ENCODE measurements at places on chromosomes 7 and 10. TPM values are rescaled to one million over a fixed set of nuclear protein-coding genes. Genes with fewer than 3 reads are reported as not detected.

Gene IDI2
- total RNA-seq: not detected

Gene GRID1
- total RNA-seq: not detected

Gene SLC16A12
- not detected for total RNA-seq

Gene HMX3
- total RNA-seq: not detected

Gene C10orf62
- total RNA-seq: not detected

Gene RNLS
- total RNA-seq: 2.5 TPM

Gene OR2A1
- not detected for total RNA-seq

Gene SOSTDC1
- not detected for total RNA-seq

Gene SPDYE6
- total RNA-seq: not detected

GRCh38 chr7:131281266-131282048 is 46.2 kb upstream of the MKLN1 start:
- H3K36me3 ChIP-seq: no peaks in the 10 kb centered on the region
- no peak for DNase-seq
- no peak overlapping the region for H3K4me3 ChIP-seq
- no peak overlapping the region for H3K27ac ChIP-seq
- H3K27me3 ChIP-seq: no peaks in the 10 kb centered on the region

DNA sequence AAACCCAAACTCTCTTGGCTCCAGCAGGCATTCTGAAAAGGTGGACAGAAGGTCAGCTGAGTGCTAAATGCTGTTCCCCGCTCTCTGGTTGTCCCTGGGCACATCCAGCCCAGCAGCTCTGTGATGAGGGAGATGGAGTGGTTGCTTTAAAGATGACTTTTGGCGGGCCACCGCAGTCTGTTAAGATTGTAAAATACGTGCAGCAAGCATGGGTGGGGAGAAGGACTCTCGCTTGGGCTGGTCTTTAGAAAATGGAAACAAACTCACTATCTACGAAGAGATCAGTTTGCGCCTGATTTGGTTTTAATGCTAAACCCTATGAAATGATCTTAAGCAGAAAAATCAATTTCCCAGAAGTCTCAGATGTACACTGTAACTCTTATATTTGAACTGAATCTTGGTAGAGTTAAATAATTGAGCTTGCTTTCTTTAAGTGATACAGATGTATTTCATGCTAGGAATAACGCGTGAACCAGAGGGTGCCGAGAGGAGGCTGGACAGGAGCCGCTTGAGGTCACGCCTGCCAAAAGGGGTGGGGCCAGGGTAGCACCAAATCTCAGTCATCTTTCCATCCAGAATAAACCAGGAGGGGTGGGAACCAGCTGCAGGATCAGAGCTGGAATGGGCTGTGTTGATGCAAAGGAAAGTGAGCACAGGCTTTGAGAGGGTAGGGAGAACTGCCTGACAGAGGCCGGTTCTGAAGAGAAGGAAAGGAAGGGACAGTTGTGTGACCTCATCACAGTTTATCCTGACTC is 170.2 kb upstream of the MKI67 start:
- DNase-seq: no peak
- no peaks in the 10 kb centered on the region for H3K4me1 ChIP-seq
- no peak overlapping the region for H3K27ac ChIP-seq
- no peak overlapping the region for H3K4me3 ChIP-seq
- no peaks in the 10 kb centered on the region for H3K27me3 ChIP-seq
- H3K36me3 ChIP-seq: no peaks in the 10 kb centered on the region

GRCh38 chr7:158279539-158280447 is 307.8 kb downstream of the PTPRN2 start:
- H3K4me3 ChIP-seq: no peak overlapping the region
- no peaks in the 10 kb centered on the region for H3K27me3 ChIP-seq
- H3K4me1 ChIP-seq: no peaks in the 10 kb centered on the region
- no peak for DNase-seq

GRCh38 chr7:56218510-56218909 is 102.3 kb upstream of the NUPR2 start:
- H3K27me3 ChIP-seq: no peaks in the 10 kb centered on the region
- no peaks in the 10 kb centered on the region for H3K4me1 ChIP-seq
- DNase-seq: no peak

DNA sequence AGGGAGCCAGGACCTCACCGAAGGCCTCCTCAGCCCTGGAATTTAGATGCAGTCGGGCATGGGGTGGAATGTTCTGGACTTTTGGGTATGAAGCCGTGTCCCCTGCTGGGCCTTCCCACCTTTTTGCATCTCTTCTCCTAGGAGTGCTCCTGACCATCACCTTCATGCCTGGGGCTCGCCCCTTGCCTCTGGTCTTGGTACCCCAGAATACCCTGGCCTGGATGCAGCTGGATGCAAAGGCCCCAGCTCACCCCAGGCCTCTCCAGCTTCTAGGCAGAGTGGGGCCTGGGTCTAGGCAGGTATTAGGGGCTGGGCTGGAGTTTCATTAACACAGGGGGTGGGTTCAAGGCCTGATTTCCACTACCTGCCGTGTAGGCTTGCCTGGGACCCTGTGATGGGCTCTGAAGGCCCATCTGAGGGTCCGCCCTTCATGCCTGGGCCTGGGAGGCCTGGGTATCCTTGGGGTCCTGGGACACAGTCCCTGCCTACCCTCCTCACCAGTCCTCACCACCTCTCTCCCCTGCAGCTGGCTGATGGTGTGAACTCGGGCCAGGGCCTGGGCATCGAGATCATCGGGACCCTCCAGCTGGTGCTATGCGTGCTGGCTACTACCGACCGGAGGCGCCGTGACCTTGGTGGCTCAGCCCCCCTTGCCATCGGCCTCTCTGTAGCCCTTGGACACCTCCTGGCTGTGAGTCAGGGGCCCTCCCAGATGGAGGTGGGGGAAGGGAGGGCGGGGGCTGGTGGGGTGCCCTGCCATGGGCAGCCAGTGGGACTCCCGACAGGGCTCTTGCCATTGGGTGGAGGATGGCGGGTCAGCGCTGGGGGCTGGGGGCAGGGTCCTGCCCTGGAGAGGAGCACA is 10.1 kb downstream of the AQP1 start:
- H3K27ac ChIP-seq: no peak overlapping the region
- H3K27me3 ChIP-seq: no peaks in the 10 kb centered on the region
- H3K36me3 ChIP-seq: no peaks in the 10 kb centered on the region
- H3K4me3 ChIP-seq: no peak overlapping the region

DNA sequence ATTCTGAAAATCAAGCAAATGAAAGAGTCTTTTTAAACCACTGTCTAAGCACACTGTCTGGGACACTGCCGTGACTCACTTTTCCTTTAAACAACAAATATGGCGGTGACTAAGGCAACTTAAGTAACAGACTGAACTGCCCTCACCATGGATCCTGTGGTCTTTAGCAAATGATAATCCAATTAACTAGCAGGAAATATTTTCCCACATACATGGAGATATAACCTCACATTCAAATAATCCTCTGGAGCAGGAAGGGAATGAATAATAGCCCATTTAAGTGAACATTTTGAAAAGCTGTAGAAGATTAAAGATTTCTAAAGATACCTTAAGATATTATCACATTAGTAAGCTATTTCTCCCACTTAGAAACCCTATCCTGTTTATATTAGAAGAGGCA is 40.3 kb upstream of the LRRC17 start:
- H3K4me3 ChIP-seq: no peak overlapping the region
- peaks cover 2% of the 10 kb centered on the region for H3K27me3 ChIP-seq
- H3K36me3 ChIP-seq: no peaks in the 10 kb centered on the region
- DNase-seq: no peak
- peaks cover 22% of the 10 kb centered on the region for H3K4me1 ChIP-seq
- no peak overlapping the region for H3K27ac ChIP-seq

DNA sequence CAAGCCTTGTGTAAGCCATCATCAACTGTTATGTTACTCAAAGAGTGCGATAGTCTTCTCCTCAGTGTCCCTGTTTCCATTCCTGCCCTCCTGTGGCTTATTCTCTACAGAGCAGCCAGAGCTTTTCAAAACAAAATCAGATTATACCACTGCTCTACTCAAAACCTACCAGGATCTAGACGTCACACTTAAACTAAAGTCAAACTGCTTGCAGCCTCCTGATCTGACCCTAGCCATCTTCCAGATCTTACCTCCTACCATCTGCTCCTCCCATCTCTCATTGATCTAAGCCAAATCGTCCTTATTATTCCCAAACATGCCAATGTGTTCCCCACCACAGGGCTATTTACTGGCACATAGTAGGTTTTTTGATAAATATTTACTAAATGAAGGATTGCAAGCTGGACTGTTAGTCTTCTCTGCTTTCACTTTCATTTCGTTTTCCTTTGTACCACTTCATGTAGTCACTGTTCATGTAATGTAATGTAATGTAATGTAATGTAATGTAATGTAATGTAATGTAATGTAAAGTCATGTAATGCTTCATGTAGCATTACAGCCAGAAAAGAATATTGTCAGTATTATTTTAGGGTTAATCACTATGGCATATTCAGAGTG is 116.1 kb downstream of the GPR37 start:
- no peaks in the 10 kb centered on the region for H3K4me1 ChIP-seq
- H3K36me3 ChIP-seq: no peaks in the 10 kb centered on the region
- H3K27ac ChIP-seq: no peak overlapping the region
- H3K4me3 ChIP-seq: no peak overlapping the region
- no peak for DNase-seq

GRCh38 chr10:9781666-9782065 is 1236.0 kb upstream of the CELF2 start:
- DNase-seq: no peak
- no peaks in the 10 kb centered on the region for H3K27me3 ChIP-seq

DNA sequence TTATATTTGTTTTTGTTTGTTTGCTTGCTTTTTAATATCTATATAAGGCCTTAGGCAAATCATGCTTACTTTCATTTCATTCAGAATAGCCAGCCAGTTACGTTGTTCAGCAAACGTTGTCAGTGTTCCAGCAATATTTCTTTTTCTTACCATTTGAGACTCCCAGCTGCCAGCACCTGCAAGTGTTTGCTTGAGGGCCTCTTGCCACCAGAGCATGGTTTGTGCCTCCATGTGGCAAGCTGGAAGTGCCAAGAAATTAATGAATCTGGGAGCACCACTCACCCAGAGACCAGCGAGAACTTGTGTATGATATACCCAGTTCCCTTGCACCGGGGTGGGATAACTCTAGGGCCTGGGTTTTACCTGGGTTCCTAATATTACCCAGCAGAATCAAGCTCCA is 177.1 kb upstream of the CSTF2T start:
- H3K4me3 ChIP-seq: no peak overlapping the region
- H3K4me1 ChIP-seq: peaks cover 5% of the 10 kb centered on the region
- no peaks in the 10 kb centered on the region for H3K36me3 ChIP-seq
- H3K27ac ChIP-seq: no peak overlapping the region
- H3K27me3 ChIP-seq: no peaks in the 10 kb centered on the region

- no peaks in the 10 kb centered on the region for H3K27me3 ChIP-seq
- H3K4me1 ChIP-seq: no peaks in the 10 kb centered on the region
- H3K27ac ChIP-seq: no peak overlapping the region
- H3K36me3 ChIP-seq: no peaks in the 10 kb centered on the region
- H3K4me3 ChIP-seq: no peak overlapping the region
Measured at GRCh38 chr10:83078160-83078559, 1061.1 kb upstream of the GHITM start.

Data from activated CD8-positive, alpha-beta T cell treated with anti-CD3 and anti-CD28 coated beads, Interleukin-2, amount 10 ng/mL, durations not matched to agents 7 days and 5 days (primary cell).